ENCODE measurements at places on chromosomes 13 and 19.

- no peak for DNase-seq
Measured at GRCh38 chr19:48051335-48052033, 7.6 kb upstream of the CABP5 start.

GRCh38 chr19:41957838-41958366 lies 1.2 kb downstream of the RABAC1 start:
- DNase-seq = no peak

- DNase-seq = no peak
Measured at GRCh38 chr13:76474966-76475365, 411.2 kb downstream of the KCTD12 start.

DNA sequence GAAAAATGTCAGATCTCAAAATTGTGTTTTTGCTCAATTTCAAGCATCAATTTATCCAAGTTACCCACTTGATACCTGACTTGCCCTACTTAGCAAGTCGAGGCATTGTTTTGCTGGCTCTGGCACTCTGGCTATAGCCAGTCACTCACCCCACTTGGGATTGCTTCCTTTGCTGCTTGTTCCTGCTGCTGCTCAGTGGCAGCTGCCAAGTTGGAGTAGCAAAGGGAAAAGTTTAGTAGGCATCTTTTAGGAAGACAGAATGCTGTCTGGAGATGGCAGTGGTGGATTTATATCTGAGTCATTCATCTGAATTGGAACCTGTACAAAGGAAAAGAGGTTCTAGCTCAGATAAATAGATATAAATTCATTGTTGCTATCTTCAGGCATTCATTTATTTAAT lies 41.2 kb downstream of the PCCA start:
- DNase-seq = no peak

GRCh38 chr13:94009701-94010100 lies 469.8 kb downstream of the DCT start:
- no peak for DNase-seq

GRCh38 chr13:97982286-97982685 lies 28.8 kb downstream of the IPO5 start:
- DNase-seq = no peak

- no peak for DNase-seq
Measured at GRCh38 chr13:44506719-44507118, 69.4 kb downstream of the TSC22D1 start.

GRCh38 chr19:9862938-9863337 lies 27.8 kb downstream of the PIN1 start:
- DNase-seq = no peak

DNA sequence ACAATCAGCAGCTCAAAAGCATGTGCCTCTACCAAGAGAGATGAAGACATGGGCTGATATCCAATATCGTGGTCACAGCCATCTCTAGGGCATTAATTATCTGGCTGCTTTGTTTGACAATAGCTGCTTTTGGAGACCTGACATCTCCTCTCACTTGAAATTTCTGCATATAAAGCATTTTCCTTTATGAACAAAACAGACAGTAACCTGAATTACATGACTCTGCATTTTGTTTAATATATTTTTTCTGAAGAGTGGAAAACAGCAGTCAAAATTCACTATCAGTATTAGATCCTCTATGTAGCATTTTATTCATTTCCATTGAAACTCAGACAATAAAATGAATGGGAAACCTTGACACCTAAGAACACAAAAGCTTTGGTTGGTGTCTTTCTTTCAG lies 42.4 kb upstream of the ESD start:
- no peak for DNase-seq
